ENCODE measurements at places on chromosomes 5 and 9.

GRCh38 chr9:98791608-98792490 lies 4.5 kb downstream of the ANKS6 start:
- no peak for DNase-seq

DNA sequence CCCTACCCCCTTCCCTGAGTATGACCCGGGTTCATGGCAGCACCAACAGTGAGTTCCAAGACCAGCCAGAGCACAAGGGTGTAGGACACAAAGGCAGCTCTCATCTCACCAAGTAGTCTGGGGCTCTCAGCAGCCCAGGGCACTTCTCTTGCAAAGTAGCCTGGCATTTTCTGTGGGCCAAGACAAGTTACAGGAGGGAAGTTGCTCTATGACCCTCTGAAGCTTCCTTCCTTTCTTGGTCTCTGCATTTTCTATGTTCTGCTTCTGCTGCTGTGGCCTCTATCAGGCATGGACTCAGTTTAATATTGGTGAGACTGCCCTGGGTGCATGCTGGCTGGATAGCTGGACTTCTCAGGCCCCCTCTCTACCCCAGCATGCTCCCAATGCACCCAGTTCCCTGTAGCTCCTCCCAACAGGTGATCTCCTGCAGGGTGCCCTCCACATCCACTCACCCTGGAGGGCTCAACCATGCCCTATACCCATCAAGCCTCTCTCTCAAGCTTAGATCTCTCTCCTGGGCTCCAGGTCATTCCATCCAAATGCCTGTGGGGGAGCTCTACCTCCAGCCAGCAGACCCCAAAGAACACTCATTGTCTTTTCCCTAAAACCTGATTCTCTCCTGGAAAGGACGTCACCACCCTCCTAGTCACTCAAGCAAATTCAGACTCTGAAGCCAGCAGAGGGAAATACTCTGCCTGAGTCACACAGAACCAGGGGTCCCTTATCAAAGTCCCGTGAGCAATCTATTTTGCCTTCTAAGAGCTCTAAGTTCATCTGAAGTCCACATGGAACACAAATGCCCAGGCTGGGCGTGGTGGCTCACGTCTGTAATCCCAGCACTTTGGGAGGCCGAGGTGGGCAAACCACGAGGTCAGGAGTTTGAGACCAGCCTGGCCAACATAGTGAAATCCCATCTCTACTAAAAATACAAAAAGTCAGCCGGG lies 13.8 kb downstream of the TBC1D2 start:
- DNase-seq: no peak

DNA sequence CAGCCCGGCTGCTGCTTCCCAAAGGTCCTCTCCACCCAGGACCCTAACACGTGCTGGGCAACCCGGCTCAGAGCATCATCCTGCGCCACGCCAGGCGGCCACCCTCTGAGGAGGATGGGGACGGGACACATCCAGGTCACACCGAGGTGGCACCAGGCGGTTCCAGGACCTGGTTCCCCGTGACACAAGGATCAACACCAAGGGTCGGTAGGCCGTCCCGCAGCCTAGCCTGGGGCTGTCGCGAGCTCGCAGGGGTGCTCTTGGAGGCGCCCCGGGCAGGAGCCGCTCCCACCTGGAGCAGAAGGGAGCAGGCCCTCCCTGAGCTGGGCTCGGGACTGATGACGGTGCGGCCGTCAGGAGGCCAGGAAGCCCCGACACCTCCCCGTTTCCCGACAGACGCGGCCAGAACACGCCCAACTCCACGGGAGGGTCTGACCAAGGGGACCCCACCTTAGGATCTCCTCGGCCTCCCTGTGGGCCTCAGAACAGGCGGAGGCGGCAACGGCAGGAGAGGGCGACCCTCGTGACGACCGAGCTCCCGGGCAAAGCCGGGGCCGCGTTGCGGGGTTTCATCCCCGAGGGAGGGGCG lies 6.3 kb downstream of the EXD3 start:
- DNase-seq: no peak

- no peak for DNase-seq
Observed at GRCh38 chr9:108606401-108606800, 249.4 kb downstream of the ACTL7B start.

DNA sequence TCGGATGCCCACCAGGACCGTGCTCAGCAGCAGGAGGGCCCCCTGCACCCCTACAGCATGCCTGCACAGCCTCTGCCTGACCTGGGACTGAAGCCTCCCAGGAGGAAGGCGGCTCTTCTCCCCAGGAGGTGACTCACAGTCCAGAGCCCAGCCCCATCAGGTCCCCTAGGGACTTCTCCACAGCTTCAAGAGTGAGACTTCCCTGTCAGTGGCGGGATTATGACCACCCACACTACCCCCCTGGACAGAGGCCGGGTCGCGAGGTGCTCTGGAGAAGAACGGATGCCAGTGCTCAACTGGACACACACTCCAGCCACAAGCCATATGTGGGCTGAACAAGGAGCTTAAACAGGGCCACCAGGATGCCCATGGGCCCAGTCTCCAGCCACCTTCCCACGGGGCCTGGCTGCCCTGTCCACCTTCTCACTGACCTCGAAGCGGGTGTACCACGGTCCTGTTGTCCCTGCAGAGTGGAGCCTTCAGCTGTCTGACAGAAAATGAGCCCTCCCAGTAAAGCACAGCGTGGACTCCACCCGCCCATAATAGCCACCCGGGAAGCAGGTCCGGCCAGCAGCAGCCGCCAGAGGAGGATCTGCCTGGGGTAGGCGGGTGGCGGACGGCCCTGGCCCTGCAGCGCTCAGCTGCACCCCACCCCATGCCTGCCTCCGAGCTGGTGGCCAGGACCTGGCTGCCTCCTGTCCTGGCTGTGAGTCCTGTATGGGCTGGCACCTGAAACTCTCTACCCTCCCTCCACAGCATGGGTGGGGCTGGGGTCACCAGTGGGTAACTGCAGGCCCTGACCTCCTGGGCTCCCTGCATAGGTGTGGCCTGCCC lies 54.7 kb downstream of the SEMA4D start:
- no peak for DNase-seq

- no peak for DNase-seq
Observed at GRCh38 chr5:38638656-38639055, 82.2 kb upstream of the LIFR start.

- DNase-seq: peak; percentile 61
Observed at GRCh38 chr9:129885018-129885669, 49.9 kb downstream of the USP20 start.

- no peak for DNase-seq
Observed at GRCh38 chr5:145701404-145701803, 133.7 kb downstream of the PRELID2 start.

DNA sequence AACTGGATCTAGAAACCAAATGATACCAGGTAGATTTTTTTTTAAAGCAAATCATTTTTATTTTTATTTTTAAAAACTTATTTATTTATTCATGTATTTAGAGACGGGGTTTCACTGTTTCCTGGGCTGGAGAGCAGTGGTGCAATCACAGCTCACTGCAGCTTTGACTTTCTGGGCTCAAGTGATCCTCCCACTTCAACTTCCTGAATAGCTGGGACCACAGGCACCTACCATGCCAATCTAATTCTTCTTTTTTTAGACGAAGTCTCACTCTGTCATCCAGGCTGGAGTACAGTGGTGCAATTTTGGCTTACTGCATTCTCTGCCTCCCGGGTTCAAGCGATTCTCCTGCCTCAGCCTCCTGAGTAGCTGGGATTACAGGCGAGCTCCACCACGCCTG lies 41.3 kb upstream of the CDK20 start:
- no peak for DNase-seq

DNA sequence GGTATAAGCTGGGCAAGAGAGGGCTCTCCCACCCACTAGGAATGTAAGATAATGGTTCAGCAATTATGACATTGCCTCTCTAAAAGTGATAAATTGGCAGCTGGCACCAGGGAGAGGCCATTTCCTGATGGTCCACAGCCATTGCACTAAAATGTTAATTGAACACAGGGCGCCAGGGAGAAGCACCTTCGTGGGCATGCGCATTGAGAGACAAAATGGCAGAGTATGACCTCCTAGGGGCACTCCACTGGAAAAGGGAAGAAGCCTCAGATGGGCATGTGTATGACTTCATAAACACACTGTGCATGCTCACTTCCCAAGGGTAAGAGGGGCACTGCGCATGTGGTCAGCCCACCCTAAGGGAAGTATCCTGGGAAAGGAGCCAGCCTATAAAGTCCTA lies 419.2 kb downstream of the AGTPBP1 start:
- no peak for DNase-seq

DNA sequence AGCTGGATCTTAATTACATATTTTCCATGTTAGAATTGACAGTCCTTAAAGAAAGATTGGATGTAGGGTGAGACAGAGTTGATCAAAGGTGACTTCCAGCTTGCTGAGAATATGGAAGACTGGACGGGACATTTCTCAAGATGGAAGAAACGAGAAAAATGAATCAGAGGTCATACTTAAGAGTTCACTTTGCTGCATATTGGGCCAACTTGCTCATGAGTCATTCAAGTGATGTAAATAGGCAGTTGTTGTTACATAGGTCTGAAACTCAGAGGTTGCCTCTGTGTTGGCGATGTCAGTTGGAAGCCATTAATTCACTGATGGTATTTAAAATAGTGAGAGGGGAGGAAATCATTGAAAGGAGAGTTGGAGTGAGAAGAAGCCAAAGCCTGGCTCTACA lies 132.8 kb downstream of the CD180 start:
- no peak for DNase-seq

- DNase-seq: no peak
Observed at GRCh38 chr9:135053133-135053532, 34.3 kb upstream of the OLFM1 start.

DNA sequence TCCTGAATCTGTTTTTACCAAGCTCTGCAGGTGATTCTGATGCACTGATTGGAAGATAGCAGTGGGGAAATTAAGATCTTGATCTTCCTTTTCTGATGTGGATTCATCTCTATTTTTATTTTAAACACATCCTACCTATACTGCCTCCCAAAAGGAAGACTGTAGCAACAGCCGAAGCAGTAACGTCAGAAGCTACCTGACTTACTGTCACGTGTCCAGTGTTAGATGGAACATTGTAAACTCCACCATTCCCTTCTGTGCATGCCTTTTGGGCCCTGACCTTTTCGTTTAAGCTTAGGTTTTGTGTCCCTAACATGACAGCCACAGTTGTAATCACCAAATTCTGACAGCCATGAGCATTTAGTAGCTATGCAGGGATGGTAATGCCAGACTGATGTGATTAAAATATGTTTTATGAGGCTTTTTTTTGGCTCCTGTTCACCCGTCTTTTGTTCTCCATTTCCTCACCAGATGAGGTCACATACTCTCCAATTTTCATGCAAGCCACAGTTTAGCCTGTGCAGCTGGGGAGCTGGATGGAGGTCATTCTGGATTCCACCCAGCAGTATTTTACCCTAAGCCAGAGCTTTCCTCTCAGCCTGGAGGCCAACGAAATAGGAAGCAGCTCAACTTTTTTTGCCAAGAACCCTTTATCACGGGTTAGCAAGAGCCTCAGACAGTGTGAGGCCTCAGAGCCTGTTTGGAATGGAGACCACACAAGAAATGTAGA lies 15.6 kb upstream of the FOXD1 start:
- no peak for DNase-seq

- no peak for DNase-seq
Observed at GRCh38 chr5:147939431-147940114, 33.2 kb upstream of the C5orf46 start.

- DNase-seq: no peak
Observed at GRCh38 chr5:30849931-30850710, 343.4 kb upstream of the CDH6 start.

GRCh38 chr5:95725071-95725820 lies 5.9 kb upstream of the RHOBTB3 start:
- DNase-seq: no peak

- DNase-seq: no peak
Observed at GRCh38 chr9:100229136-100229535, 123.6 kb downstream of the TEX10 start.

DNA sequence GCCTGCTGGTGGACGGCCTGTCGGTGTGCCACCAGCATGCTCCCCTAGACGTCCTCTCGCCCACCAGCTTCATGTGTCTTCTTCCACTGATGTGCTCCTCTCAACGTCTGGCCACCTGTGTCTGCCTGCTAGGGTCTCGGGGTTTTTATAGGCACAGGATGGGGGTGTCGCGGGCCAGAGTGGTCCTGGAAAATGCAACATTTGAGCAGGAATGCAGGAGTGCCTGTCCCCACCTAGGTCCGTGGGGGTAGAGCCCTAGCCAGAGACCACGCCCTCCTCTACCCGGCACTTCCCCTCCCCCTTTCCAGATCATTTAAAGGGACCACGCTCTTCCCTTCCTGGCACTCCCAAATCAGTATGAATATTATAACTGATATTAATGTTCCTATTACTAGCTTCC lies 48.0 kb upstream of the OSMR start:
- DNase-seq: no peak
